Tracheal epithelial cell (primary cell): ENCODE measurements at places on chromosomes 11 and 22. TPM values are rescaled to one million over a fixed set of nuclear protein-coding genes. Genes with fewer than 3 reads are reported as not detected.

CDHR5 gene
- total RNA-seq: not detected in 2 replicates

TENM4 gene
- 14.5 and 27.2 TPM in 2 replicates for total RNA-seq

MRGPRX3 gene
- 2.4 TPM in 1 of 2 replicates, not detected in the other for total RNA-seq

GRIA4 gene
- 0.48 TPM in 1 of 2 replicates, not detected in the other for total RNA-seq

VSIG10L2 gene
- total RNA-seq: not detected in 2 replicates
